BJ (cell line): ENCODE measurements at places on chromosomes 5 and 9. TPM values are rescaled to one million over a fixed set of nuclear protein-coding genes. Genes with fewer than 3 reads are reported as not detected.

- DNase-seq: no peak
Observed at GRCh38 chr5:64229163-64229774, 63.6 kb downstream of the RNF180 start.

SGCD gene
- polyA plus RNA-seq: 17.0 and 26.7 TPM in 2 replicates

- DNase-seq: no peak
Observed at GRCh38 chr5:73615085-73615484, 10.9 kb upstream of the ARHGEF28 start.

DNA sequence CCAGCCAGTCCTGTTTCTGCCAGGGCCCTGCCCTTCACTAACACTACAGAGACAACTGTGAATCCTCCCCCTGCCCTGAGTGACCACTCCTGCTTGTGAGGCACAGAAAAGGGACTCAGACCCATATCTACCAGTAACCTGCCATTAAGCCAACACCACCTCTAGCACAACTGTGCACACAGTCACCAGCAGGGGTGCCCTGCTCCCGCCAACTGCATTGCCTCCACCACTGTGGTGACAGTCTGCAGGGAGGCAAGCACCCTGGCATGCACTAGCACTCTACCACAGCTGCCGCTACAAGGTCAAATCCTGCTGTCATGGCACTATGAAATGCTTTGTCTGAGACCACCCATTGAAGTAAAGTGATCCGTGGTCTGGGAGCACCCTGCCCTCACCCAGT lies 1028.5 kb upstream of the CDH9 start:
- no peak for DNase-seq

DBN1 gene
- 103 and 176 TPM in 2 replicates for polyA plus RNA-seq

DNA sequence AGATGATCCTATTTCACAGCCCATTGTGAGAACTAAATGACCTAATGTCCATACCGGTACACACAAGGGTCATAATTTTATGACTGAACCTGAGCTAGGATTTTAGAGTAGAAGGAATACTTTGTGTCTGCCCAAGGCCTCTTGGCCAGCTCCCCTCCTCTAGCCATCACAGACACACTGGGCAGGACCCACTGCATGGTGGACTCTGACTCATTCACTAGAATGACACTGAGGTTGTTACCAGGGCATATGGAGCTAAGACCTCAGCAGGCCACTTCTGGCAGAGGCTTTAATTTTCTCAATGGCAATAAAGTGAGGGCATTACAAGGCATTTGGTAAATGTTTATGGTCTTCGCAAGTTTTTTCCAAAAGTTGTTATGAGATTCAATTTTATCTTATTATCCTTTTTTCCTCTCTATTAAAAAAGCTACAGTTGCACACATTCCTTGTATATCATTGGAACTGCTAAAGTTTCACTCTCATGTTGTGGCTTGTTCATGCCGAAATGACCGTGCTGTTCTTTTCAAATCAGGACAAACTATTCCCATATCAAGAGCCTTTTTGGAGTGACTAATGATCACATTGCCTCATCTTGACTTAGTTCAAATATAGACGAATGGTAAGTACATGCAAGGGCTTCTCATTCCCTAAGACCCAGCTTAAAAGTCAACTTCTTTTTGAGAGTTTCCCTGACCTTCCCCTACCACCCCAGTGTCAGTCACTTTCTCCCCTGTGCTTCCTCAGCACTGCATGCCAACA lies 595.7 kb downstream of the ACTL7B start:
- no peak for DNase-seq

ROPN1L gene
- polyA plus RNA-seq: 0.54 TPM in 2 replicates

SLC34A1 gene
- not detected in 2 replicates for polyA plus RNA-seq

ARHGEF39 gene
- polyA plus RNA-seq: 2.7 and 4.1 TPM in 2 replicates

ZNF883 gene
- 0.53 and 1.3 TPM in 2 replicates for polyA plus RNA-seq

GRCh38 chr9:89441655-89441970 lies 56.3 kb downstream of the SEMA4D start:
- no peak for DNase-seq

DNA sequence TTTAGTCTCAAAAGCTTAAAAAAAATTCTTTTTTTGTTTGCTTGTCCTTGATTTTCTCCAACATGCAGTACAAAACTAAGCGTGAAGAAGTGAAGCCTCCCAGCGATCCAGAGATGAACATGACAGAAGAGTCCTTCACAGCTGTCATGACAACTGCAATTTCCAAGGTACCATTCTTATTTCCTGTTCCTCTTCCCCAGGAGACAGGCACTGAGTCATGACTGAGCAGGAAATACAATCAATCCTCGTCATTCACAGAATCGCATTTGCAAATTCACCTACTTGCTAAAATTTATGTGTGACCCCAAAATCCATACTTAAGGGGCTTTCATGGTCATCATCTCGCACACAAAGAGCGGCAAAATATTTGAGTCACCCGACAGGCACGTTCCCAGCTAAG lies 77.3 kb downstream of the SLC1A1 start:
- DNase-seq: no peak
